Activated CD4-positive, CD25-positive, alpha-beta regulatory T cell (primary cell): ENCODE measurements at places on chromosomes 11 and 22.

- DNase-seq: no peak
Measured at GRCh38 chr22:37345863-37346504, 63.7 kb downstream of the CYTH4 start.

- no peak for DNase-seq
Measured at GRCh38 chr22:49372111-49372529, 455.6 kb downstream of the BRD1 start.

DNA sequence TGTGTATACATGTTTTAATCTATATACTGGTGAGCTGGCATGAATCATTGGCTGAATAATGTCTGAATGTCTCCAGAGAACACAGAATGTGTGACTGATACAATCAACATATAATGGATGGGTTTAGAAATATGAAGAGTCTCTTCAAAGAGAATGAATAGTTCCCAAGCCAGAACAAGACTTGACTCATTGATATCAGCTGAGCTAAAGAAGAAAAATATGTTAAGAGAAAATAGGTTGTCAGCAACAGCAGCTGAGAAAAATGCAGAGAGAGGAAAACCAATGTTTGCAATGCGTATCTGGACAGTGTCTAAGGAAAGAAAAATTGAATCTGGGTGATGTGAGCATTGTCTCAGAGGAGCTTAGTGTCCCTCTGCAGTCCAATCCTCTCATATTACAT, 1281.8 kb upstream of the TENM4 start:
- DNase-seq: no peak

GRCh38 chr11:43825217-43825816, 55.3 kb upstream of the ALKBH3 start:
- no peak for DNase-seq

GRCh38 chr22:35637254-35637653, 11.0 kb upstream of the APOL6 start:
- DNase-seq: no peak
